ENCODE measurements at places on chromosomes 13 and 19.
A peak's percentile ranks its signal among the peaks of the same experiment; 100 is the strongest.

- no peak for DNase-seq
Observed at GRCh38 chr19:28153123-28153522, 1059.8 kb downstream of the UQCRFS1 start.

GRCh38 chr13:90710164-90710759, 637.2 kb upstream of the MIR17HG start:
- DNase-seq: no peak

DNA sequence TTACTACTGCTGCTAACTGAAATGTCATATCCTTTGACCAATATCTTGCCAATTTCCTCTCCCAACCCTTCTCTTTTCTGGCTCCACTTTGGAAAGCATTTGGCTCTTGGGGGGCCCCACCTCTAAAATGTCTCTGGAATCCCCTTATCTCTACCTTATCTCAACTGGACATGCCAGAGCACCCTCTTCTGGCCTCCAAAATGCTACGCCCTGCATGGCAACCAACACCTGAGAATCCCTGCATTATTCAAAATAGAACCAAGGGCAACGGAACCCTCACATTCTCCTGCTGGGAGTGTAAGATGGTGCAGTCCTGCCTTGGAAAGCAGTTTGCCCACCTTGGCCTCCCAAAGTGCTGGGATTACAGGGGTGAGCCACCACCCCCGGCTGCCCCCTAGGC, 35.3 kb downstream of the CERS4 start:
- DNase-seq: no peak

GRCh38 chr19:40465025-40465556, 454 bp downstream of the BLVRB start:
- no peak for DNase-seq

DNA sequence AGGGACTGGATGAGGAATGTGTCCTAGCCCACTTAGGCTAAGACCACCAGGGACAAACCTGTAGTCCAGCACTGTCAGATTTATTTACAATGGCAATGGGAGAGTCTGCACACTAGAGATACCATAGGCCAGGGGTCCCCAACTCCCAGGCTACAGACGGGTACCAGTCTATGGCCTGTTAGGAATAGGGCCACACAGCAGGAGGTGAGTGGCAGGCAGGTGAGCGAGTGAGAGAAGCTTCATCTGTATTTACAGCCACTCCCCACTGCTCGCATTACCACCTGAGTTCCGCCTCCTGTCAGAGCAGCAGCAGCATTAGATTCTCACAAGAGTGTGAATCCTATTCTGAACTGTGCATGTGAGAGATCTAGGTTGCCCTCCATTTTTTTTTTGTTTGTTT, 2.4 kb downstream of the THAP8 start:
- DNase-seq: no peak

DNA sequence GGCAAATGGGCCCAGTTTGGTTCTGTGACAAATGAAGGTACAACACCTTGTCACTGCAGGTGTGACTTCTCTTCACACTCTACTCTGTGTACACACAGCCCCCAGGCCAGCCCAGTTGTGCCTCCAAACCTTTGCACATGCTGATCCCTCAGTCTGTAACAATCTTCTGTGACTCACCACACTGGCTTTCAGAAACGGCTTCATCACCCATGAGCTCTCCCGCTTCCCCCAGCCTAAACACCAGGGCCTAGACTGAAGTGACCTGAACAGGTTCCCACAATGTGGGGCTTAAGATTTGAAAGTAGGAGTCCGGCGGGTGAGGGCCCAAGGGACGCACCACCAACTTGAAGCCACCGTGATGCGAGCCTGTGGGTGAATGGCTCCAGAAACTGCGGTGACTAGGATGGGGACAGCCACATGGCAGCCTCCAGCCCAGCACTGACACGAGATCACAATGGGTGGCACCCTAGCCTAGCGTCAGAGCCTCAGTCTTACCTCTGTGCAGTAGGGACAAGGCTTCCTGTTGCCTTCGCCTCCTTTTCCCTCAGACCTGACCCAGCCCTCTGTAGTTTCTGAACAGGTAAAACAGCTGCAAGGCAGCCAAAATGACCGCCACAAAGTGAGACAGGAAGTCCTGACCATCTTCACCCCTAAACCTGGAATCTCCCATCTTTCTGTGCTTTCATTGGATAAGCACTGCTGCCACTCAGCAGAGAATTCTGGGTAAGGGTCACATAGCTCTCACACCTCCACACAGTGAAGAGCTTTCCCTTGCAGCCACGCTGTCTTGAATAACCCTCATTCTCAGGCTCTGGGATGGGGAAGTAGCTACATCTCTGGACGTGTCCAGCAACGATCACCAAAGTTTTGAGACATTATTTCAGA, 34.2 kb upstream of the ZNF599 start:
- no peak for DNase-seq

GRCh38 chr13:111443981-111444380, 123.5 kb downstream of the TEX29 start:
- DNase-seq: no peak

GRCh38 chr19:29871143-29871542, 59.4 kb downstream of the CCNE1 start:
- DNase-seq: no peak

- no peak for DNase-seq
Observed at GRCh38 chr19:36797786-36798108, 25.1 kb upstream of the ZNF850 start.

DNA sequence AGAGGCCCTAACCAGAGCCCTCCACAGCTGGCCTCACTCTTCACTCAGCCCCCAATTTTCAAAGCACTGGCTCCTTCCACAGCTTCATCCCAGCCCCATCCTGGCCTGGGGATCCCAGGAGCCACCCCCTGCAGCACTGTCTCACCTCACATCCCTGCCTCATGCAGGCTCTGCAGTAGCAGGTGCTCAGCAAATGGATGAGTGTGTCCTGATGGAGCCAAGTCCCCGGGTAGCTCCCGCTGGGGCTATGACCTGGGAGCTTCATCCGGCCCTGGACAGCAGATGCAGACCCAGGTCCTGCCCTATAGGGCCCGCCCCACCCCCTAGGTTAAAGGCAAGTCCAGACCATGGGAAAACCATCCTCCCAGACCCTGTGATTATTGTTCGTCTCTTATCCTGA, 143.2 kb upstream of the ZNF507 start:
- no peak for DNase-seq

DNA sequence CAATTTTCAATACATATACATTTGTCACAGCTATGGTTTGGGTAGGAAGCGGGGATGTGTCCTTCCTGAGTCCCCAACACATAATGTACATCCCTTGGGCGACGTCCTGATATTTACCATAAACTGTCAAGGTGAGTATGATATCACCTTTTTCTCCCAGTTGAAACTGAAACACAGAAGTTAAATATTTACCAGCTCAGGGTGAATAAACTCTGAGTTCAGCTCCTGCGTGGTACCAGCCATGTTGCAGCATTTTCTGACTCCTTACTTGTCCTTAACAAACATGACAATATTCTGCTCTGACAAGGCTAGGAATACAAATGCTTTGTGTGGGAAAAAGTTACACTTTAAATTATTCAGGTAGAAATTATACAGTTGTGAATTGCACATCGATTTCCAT, 294.2 kb downstream of the TEX29 start:
- DNase-seq: no peak

- DNase-seq: no peak
Observed at GRCh38 chr13:104024416-104025170, 958.4 kb upstream of the SLC10A2 start.

GRCh38 chr19:41239363-41239762, 20.3 kb downstream of the AXL start:
- no peak for DNase-seq

GRCh38 chr13:64725492-64725891, 2504.6 kb downstream of the PCDH9 start:
- no peak for DNase-seq

DNA sequence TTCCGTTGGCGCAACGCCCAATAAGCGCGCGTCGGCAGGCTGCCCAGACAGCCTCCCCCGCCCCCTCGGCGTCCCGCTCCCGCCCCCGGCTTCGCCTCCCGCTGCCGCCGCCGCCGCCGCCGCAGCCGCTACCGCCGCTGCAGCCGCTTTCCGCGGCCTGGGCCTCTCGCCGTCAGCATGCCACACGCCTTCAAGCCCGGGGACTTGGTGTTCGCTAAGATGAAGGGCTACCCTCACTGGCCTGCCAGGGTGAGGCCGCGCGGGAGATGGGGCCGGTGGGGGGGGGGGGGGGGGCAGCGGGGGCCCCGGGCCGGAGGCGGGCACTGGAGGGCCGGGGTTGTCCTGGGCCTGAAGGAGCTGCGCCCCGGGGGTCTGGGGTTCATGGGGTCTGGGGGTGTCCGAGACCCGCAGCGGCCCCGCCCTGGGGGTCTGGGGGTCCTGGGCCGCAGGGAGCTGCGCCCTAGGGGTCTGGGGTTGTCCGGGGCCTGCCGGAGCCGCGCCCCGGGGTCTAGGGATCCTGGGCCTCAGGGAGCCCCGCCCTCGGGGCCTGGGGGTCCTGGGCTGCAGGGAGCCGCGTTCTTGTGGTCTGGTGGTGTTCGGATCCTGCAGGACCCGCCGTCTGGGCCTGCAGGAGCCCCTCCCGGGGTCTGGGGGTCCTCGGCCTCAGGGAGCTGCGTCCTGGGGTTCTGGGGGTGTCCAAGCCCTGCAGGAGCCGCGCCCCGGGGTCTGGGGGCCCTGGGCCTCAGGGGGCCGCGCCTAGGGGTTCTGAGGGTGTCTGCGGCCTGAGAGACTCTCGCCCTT, at the start of gene HDGFL2:
Gene HDGFL2, plus strand, starts transcription at position 124 of the 801 bp plus-strand sequence. Its CDS starts 54 bp downstream, at position 178.
- no peak for DNase-seq

- DNase-seq: no peak
Observed at GRCh38 chr19:21362291-21362690, 3.5 kb downstream of the ZNF738 start.

- DNase-seq: no peak
Observed at GRCh38 chr13:25778365-25778764, 273.5 kb downstream of the SHISA2 start.

GRCh38 chr13:44918326-44919103, 70.8 kb downstream of the NUFIP1 start:
- DNase-seq: peak; percentile 87

DNA sequence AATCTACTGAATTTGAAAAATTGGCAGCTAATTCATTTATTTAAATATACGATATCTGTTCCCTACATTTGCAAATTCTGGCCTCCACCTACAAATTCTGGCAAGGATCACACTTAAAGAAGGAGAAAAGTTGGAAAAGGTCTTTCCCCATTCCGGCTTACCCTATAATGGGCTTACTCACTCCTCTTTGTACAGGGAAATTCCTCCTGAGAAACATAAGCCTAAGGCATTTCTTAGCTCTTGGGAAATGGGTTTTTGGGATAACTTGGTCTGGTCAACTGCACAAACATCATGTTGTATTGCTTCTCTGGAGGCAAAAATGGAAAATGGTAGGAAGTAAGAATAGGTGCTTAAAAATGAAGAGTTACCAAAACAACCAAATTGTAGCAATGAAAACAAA, 25.5 kb downstream of the KCTD12 start:
- DNase-seq: no peak

DNA sequence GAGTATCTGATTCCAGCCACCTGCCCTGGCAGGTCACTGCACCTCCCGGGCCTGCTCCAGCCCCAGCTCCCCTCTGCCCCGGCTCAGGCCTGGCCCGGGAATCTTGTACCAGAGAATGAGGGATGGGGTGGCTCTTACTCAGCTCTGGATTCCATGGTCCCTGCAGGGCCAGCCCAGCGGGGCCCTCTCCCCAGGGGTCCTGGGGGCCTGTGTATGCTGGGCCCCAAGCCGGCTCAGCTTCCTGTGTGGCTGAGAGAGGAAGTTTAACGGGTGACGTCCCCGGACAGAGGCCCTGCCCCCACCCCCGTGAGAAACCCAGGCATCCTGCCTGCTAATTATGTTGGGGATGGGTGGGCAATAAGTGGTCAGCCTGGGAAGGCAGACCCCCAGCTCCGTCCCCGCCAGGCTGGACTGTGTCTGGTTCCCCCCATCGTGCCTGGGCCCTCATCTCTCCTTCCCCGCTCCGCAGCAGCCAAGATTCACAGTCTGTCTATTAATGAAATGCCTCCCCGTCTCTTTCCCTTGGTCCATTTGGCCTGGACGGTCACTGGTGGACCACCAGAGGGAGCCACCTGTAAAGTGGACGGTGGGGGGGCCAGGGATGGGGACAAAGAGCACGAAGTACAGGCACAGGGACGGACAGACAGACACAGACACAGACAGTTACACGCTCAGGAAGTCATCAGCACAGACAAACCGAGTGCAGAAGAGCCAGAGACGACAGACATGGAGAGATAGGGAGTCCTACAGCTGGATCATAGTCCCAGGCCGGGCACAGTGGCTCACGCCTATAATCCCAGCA, at the start of gene DENND1C:
Gene DENND1C, minus strand, starts transcription at position 247 of the 802 bp plus-strand sequence. Its CDS starts 92 bp downstream, at position 155.
- no peak for DNase-seq

GRCh38 chr19:11624069-11624463, 26.8 kb downstream of the ZNF627 start:
- no peak for DNase-seq

DNA sequence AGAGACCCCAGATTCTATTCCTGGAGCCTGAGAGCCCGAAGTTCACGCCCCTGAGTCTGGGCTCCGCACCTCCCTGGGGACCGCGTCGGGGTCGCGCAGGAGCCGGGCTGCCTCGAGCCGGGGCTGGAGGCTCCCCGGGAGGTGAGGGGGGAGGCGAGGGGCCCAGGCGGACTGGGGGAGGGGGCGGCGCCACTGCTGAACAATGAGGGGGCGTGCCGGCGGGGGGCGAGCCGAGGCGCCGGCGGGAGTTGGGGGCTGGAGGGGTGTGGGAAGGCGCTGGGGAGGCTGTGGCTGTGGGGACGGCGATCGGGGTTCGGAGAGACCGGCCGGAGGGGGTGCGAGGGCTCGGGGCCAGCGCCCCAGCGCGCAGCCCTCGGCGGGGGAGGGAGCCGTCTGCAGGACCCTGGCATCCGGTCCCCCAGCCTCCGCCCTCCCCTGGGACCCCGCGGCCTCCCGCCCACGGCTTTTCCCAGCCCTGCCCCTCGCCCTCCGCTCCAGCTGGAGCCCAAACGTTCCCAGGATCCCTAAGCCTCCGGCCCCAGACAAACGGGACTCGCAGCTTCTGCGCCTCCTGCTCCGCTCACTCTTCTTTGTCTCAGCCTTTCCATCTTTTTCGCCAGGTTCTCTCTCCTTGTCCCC, 922 bp downstream of the PLEKHG2 start:
- DNase-seq: no peak

DNA sequence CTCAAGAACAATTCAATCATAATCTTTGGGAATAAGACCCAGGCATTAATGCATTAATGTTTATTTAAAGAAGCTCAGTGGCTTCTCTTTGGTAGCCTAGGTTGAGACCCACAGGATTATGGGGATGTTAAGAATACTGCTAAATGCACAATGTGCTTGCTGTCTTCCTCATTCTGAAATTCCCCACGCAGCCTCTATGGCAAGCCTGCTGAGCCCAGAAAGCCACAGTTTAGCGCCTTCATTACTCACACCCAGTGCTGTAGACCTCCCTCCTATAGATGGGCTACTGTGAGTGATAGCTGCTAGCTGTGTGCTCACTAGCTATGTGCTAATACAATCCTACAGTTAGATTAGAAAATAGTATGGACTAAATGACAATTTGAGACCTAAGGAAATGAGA, 90.6 kb downstream of the TNFSF13B start:
- DNase-seq: no peak

DNA sequence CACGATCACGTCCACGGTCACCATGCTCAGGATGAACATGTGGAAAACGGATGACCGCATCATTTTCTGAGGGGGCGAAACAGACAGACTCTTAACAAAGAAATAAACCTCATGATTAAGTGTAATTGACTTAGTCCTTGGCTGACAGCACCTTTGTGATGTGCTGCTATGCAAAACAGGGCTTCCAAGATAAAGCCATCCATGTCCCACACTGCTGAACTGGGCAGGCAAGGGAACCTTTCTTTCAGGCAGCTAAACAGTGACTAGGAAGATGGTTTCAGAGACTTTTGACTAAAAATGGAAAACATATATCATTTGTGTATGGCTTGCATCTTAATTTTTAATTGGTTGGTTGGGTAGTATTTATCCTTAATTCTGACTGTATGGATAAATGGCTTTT, 157.8 kb downstream of the NALCN start:
- no peak for DNase-seq
